GM12864 (cell line): ENCODE measurements at places on chromosomes 1 and 21.

GRCh38 chr1:239736479-239736878 is 350.1 kb downstream of the CHRM3 start:
- no peak for DNase-seq

DNA sequence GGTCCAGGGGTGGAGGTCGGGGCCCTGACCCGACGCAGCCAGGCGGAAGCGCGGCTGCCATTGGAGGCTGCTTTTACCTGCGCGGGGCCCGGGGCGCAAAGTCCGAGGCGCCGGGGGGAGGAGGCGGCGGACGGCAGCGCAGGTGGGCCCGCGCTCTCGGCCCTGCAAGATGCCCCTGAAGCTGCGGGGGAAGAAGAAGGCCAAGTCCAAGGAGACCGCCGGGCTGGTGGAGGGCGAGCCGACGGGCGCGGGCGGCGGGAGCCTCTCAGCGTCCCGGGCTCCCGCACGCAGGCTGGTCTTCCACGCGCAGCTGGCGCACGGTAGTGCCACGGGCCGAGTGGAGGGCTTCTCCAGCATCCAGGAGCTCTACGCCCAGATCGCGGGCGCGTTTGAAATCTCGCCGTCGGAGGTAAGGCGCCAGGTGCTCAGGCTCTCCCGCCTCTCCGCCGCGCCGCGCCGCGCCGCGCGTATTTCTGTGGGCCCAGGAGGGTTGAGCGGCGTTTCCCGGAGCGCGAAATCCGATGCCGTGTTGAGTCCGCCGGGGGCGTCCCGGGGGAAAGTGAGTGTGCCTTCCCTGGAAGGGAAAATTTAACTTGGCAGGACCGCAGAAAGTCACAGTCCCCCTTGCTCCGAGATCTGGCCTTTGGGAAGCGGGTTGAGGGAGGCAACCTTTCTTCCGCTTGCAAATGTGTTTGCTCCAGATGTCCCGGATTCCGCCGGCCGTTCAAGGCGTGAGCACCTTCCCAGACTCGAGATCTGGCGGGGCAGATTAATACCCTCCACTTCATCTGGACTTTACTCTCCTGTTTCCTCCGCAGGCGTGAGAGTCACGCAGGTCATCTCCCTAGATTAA is at the start of gene GIPC2:
TSS of gene GIPC2 (plus strand) at position 41 of the 853 bp plus-strand sequence. CDS start at position 170, 129 bp downstream.
- DNase-seq, result no peak

DNA sequence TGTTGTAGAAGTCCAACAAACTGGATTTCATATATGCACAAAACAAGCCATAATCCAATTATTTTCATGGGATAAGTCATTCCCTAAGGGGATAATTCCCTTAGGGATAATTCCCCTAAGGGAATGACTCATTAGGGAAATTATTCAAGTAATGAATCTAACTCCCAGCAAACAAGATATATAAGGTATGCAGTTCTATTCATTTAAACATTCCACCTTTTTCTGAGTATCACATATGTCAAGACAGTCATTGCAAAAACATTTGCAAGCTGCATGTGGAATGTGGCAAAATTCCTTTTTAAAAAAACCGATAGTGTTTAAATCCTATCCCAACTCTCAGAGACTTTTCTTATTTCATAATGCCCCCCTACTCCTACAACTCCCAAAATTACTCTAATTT is 131.2 kb downstream of the AKT3 start:
- no peak for DNase-seq

GRCh38 chr1:42431514-42431913 is 24.3 kb downstream of the ZMYND12 start:
- no peak for DNase-seq

DNA sequence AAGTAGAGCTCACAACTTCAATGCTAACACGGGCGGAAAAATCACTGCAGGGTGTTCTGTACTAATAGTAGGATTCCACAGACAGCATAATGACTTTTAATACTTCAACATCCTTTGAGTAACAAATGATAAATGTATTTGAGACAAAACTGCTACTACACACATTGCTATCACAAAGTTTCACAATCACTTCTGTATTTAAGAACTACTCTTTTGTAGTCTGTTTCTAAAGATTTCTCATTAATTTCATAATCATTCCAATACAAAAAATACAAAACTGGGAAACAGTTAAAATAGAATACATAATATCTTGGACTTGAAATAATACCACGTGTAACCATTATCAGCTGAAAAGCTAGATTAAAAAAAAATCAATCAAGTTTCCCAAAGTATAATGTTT is 2.7 kb downstream of the HMGN1 start:
- no peak for DNase-seq

DNA sequence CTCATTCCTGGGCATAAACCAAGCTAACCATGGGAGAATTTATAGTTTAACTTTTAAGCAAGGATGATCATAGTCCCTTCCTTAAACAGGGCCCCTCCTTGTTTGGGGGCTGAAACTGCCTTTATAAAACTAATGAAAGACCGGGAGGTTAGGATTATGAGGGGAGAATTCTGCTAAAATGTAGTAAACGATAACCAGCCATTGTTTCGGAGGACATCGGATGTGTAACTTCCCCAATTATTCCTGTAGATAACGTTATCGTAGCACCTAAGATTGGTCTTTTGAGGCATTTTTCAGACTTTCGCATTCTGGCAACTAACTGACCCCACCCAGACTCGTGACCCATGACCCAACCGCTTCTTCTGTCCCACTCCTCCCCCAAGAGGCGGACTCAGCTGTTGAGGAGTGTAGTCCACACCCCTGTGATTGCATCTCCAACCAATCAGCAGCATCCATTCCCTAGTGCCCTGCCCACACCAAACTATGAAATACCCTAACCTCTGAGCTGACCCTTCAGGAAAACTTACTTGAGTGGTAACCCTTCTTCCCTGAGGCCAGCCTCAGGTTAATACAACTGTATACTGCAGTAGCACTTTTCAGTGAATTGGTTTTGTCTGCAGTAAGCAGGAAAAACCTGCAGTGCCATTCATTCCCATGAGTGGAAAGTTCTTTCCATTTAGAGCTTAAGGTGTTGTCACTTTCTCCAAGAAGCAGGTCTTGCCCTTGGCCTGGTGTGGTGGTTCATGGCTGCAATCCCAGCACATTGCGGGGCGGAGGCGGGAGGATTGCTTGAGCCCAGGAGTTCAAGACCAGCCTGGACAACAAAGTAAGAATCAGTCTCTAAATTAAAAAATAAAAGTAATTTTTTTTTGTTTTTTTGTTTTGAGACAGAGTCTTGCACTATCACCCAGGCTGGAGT is 823 bp upstream of the SYF2 start:
- DNase-seq, result peak; percentile 73

DNA sequence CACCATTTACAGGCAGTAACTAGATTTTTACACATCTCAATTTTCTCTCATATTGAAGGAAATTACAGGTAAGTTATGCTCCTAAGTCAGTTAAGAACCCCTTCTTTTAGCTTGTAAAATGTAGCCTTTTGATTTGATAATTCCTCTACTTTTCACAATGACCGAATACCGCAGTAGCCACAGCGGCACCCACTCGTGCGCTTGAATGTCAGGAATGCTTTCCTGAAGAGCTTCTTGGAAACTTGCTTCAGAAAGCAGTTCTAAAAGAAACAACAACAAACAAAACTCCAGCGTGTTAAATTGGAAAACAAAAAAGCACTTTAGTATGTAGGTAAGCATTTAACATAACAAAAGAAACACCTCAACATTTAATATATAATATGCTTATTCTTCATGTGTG is 9.9 kb upstream of the DNTTIP2 start:
- no peak for DNase-seq

DNA sequence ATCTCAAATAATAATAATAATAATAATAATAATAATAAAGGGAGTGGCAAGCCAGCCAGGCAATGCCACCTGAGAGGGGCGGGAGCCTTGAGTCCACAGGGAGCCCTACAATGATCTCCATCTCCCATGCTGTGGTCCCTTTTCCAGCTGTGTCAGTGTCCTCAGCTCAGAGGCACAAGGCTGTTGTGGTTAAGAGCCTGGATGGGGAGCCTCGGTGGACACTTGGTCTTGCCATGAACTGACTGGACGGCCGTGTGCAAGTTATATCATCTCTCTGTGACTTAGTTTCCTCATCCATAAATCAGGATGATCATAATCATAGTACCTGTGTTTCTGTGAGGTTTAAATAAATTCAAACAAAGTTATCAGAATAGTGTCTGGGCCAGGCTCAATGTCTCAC is 127.8 kb upstream of the TIAM1 start:
- DNase-seq, result no peak

DNA sequence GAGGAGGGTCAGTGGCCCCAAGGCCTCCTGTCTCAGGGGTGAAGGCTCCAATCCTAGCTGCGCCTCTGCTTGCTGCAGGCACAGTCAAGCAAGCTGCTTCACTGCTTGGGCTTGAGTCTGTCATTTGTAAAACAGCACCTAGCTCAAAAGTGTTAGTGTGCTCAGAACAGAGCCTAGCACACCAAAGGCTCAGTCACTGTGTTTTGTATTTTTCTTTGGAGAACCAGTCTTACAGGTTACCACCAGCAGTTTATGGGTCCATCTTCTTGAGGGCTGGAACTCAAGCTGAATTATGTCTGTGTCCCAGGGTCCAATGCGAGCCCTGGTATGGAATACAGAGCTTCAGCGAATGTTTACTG is 113.6 kb downstream of the DMRTB1 start:
- no peak for DNase-seq

DNA sequence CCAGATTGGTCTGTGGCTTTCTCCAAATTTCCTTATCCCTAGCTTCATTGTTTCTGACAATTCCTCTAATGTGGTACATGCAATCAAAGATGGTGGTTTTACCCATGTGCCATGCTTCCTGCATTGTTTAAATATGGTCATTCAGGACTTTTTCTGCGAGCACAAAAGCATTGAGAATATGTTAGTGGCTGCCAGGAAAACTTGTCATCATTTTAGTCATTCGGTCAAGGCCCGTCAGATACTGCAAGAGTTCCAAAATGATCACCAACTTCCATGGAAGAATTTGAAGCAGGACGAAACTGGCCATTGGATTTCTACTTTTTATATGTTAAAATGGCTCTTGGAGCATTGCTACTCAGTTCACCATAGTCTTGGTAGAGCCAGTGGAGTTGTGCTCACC is 3.7 kb downstream of the ZBED6 start:
- no peak for DNase-seq
